ENCODE measurements at places on chromosomes 7 and 10.

- DNase-seq: no peak
Observed at GRCh38 chr10:57535306-57535705, 732.4 kb downstream of the IPMK start.

DNA sequence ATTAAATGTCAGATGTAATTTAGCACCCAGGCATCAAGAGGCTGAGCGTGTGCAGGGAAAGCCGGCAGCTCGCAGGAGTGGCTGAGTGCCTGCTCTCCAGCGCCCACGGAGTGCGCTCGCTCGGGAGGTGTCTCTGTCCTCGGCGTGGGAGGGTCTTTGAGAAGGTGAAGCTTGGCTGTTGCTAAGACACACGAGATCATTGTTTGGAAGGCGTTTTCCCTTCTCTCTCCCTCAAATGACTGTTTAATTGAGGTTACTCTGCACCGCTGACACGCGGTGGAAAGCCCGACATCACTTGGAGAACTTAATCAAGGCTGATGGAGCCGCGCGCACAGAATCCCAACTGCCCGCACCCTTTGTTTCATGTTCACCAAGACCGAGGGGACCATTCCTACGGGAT, 414.6 kb downstream of the DNAJB6 start:
- no peak for DNase-seq

DNA sequence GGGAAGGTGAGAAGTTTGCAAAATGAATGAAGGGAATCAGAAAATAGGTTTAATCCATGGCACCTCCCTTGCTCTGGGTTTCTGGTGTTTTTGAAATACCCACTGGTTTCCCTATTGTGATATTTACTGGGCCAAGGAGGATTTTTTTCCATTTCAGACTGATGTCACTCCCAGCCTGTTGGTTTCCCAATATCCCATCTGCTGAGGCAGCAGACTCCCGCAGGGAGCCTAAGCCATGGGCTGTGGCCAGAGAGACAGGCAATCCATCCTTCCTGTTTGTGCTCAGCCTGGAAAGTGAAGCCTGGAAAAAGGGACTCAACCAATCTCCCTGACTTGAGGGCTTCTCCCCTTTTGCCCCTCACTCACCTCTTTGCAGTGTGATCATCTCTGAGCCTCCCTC, 22.8 kb downstream of the FAM107B start:
- no peak for DNase-seq

- DNase-seq: no peak
Observed at GRCh38 chr7:25408876-25409275, 180.6 kb upstream of the NPVF start.

- DNase-seq: no peak
Observed at GRCh38 chr10:44993922-44994751, 6.6 kb upstream of the ZNF22 start.

DNA sequence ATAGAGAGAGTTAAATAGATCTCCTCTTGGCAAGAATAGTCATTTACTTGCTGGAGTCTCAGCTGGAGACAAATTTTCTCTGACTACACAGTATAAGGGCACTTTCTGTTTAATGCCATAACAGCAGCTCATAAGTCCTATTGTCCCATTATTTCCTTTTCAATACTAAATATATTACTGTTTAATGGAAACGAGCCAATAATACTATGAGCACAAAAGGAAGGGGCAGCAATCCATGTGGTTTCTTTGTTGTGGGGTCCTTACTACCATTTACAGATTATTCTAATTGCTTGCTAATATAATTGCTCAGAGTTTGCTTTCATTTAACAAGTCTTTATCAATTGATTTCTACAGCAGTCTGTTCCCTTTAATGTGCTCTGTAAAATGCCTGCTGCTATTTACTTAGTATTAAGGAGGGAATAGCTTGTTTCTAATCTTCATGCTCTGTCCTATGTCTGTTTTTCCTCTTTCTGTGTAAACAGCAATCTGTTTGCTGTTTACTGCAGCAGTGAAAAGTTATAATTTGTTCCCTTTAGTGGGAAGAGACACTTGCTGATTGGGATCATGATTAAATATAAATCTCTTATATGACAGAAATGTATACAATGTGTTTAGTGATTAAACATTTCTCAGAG, 296.2 kb upstream of the SMIM30 start:
- no peak for DNase-seq

DNA sequence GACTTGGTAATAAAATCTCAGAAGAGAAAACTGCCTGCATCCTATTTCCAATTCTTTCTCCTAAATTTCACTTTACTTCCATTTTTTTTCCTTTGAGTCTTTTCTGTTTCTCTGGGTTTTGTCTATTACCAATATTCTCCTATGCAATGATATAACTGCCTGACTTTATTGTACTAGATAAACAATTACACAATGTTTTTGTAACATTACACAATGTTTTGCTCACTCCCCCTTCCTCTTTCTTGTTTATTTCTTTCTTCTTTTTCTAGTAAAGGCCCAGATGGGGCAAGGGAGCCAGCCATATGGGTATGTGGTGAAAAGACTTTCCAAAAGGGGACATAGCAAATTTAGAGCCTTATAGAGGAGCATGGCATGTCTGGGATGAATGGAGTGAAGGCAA, 278.7 kb upstream of the PHYHIPL start:
- no peak for DNase-seq

DNA sequence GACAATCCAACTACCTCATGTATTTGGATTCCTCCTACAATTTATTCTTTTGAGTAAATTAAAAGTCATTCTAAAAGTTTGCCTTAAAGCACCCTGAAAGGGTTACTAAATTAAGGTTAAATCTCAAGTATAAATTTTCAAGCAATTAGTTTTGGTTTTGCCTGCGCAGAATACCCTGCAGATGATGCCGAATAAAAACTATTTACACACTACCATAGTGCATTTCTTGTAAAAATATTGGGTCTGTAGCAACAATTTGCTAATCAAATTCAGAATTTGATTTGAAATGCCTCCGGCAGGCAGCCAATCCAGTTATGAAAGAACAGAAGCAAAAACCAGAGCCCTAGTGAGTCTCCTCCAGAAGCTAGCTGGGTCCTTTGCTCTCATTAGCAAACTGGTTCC, 122.2 kb downstream of the TWIST1 start:
- no peak for DNase-seq

DNA sequence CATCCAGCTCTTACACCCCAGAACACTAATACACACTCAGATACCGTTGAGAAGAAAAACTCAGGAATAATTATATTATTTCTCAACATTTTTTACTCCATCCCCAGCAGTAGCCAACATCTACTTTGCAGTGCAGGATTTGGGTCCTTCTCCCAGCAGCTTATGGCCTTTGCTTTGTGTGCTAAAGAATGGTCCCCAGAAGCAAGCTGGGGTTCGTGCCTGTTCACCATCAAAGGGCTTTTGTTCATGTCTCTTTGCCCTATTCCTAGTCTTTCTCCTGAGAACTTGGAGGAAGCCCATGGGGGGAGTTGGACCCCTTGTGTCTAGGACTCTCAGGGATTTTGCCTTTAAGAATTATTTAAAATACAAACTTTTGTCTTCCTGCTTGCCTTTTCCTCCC, 100.4 kb downstream of the ZNF277 start:
- no peak for DNase-seq
